ENCODE measurements at places on chromosomes 16 and 17.

- no peak for DNase-seq
Observed at GRCh38 chr17:79645022-79645776, 34.3 kb upstream of the RBFOX3 start.

DNA sequence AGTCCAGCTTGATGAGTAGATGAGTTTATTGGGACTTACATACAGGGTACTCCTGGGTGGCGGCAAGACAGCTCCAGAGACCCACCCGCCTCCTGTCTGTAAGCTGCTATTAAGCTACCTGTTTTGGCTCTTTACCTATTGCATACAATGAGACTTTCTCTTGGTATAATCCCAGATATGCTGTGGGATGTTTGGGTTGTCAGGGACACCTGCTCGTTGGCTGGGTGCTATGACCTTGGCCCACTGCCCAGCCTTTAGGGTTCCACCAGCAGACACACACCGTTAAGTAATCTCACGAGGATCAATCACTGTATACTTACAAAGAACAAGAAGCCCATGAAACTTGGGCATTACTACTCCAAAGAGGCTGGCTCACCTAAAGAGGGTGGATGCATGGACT lies 116.4 kb downstream of the NPIPB5 start:
- DNase-seq, result no peak

DNA sequence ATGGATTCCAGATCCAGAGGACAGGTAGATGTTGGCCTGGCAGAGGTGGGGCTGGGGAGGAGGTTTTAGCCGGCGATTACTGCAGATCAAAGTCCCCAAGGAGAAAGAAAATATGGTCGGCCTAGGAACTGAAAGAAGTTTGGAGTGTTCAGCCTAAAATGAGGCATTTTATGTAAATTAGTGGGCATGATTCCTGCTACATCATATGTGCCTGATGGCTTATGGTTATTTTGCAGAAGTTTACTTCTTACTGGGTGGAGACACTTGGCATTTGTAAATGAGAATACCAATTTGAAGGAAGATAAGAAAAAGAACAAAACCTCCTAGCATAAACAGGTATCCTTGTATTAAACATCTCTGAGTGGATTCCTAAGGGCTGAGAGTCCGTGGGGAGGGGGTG lies 149.3 kb downstream of the FOXL1 start:
- no peak for DNase-seq

DNA sequence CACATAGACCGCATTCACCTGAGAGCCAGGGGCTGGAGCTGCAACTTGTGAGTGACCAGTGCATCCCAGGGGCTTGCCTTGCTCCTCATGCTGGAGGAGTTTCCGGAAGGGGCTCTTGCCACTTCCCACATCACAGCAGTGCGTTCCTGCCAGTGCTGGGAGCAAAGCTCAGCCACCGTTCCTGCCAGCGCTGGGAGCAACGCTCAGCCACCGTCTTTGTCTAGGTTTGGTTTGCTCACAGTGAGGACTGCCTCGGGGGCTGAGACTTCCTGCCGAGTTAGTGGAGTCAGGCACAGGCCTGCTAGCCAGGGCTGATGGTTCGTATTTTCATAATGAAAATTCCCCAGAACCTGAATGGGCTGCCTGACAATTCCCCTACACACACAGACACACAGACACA lies 5.4 kb upstream of the CHRNE start:
- DNase-seq, result no peak

GRCh38 chr17:9676084-9676483 lies 30.8 kb downstream of the USP43 start:
- DNase-seq, result no peak

GRCh38 chr17:66423056-66423955 lies 120.9 kb downstream of the PRKCA start:
- no peak for DNase-seq

DNA sequence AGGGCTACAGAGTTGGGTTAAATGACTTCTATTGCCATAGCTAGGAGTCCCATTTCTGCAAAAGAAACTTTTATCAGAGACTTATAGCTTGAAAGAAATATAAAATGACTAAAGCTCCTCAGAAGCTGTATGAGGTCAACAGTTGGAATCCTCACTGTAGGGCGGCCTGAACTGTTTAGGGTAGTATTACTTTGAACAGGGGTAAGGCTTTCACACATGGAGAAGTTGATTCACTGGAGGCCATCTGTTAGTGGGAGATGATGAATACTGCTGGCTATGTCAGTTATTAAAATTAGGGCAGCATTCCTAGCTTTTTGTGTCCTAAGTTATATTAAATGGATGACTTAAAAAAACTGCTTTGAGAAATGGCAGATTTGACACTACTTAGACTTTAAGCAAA lies 6.0 kb downstream of the TTC19 start:
- no peak for DNase-seq

DNA sequence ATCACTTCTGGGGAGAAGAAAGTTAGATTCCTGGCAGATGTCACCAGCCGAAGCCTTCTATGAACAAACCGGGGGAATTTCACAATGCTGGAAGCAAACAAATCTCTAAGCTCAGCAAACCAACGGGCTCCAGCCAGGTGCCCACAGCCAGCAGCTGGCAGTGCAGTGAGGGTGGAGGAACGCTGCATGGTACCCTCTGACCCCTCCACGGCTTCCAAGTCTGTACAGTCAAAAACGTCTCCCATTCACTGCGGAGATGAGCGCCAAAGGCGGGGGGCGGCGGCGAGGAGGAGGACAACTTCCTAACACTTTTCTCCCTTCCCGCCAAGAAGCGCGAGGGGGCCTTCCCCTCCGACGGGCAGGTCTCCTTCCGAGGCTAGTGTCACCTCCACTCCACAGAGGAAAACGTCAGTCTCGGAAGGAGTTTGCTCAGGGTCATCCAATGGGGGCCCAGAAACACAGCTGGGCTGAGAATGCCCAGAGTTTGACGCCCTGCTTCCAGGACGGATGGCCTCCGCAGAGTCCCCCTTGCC lies 924 bp downstream of the ZNF598 start:
- no peak for DNase-seq

- no peak for DNase-seq
Observed at GRCh38 chr16:67277294-67277998, 1.9 kb upstream of the PLEKHG4 start.

- no peak for DNase-seq
Observed at GRCh38 chr17:10699856-10700255, 2.5 kb downstream of the ADPRM start.
